Stimulated activated naive CD8-positive, alpha-beta T cell treated with anti-CD3 and anti-CD28 coated beads, Interleukin-15, amount 100 ng/mL, for 72 hours (primary cell): ENCODE measurements at places on chromosomes 11 and 22.

DNA sequence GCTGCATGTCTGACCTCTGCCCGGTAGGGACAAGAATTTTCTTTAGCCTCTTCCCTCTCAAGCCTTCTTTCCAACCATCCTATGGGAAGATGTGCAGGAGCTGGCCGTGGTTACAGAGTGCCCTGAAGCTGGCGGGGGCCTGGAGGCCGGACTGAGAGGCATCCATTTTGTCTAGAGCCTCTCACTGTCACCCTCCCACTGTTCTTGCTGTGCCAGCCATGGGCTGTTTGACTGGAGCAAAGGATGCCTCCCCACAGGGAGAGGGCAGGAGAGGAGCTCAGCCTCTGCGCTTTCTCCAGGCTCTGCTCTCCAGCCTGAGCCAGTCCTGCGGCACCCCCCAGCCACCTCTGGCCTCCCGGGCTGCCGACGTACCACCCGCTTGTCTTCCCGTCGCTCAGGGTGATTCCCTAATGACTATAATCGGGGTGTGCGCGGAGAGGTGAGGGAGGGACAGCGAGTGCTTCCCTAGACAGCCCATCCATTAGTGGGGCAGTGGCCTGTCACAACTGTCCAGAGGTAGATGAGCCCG lies 123.8 kb downstream of the NECTIN1 start:
- no peak for DNase-seq

- DNase-seq = no peak
Measured at GRCh38 chr11:133065847-133066485, 466.3 kb downstream of the OPCML start.

GRCh38 chr11:19912958-19913892 lies 200.6 kb downstream of the NAV2 start:
- DNase-seq = no peak

- no peak for DNase-seq
Measured at GRCh38 chr11:38927993-38928392, 2330.0 kb upstream of the RAG2 start.

- no peak for DNase-seq
Measured at GRCh38 chr11:121291896-121292494, 576 bp upstream of the SC5D start.
